Stimulated activated CD4-positive, alpha-beta T cell treated with anti-CD3 and anti-CD28 coated beads, Interleukin-1b, Interleukin-23, amount 100 ng/mL, for 24 hours (primary cell): ENCODE measurements at places on chromosomes 5 and 9.

- no peak for DNase-seq
Measured at GRCh38 chr5:168300326-168301182, 9.1 kb downstream of the WWC1 start.

- DNase-seq: no peak
Measured at GRCh38 chr9:36759976-36760375, 187.3 kb downstream of the MELK start.

DNA sequence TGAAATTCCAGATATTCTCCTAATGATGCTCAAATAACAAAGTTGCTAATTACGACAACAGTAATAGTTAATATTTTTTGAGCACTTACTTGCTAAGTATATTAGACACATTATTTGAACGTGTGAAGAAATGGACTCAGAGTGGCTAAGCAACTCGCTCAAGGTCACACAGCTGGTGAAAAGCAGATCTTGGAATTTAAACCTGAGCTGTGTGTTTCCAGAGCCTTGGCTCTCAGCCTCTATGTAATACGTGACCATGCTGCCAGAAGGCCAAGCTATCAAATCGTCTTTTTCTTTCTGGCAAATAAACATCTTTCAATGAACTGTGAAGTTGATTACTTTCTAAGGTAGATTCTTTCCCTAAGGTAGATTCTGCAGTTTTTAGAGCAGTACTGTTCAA lies 61.6 kb downstream of the KCTD16 start:
- no peak for DNase-seq

DNA sequence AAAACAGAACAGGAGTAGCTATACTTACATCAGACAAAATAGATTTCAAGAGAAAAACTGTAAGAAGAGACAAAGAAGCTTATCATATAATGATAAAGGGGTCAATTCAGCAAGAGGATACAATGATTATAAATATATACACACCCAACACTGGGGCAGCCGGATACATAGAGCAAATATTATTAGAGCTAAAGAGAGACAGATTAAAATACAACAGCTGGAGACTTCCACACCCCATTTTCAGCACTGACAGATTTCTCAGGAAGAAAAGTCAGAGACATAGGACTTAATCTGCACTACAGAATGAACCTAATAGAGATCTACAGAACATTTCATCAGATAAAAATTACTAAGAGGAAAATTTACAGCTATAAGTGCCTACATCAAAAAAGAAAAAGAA lies 35.7 kb downstream of the OXCT1 start:
- no peak for DNase-seq

- no peak for DNase-seq
Measured at GRCh38 chr5:92992073-92992472, 588.9 kb downstream of the NR2F1-AS1 start.

GRCh38 chr9:36969216-36969771 lies 64.8 kb downstream of the PAX5 start:
- DNase-seq: no peak

DNA sequence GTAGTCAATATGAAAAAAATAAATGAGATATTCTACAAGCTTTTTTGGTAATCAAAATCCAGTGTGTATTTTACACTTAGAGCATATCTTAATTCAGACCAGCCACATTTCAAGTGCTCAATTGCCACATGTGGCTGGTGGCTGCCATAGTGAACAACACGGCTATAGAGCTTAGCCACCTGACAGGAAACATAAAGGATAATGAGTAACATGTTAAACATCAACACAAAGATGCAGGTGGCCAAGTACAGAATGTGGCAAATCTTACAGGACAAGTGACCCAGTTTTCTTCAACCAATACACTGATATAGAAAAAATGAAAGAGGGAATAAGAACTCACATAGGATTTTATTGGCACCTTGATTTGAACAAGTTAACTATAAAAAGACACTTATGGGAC lies 61.4 kb downstream of the KIF24 start:
- no peak for DNase-seq

DNA sequence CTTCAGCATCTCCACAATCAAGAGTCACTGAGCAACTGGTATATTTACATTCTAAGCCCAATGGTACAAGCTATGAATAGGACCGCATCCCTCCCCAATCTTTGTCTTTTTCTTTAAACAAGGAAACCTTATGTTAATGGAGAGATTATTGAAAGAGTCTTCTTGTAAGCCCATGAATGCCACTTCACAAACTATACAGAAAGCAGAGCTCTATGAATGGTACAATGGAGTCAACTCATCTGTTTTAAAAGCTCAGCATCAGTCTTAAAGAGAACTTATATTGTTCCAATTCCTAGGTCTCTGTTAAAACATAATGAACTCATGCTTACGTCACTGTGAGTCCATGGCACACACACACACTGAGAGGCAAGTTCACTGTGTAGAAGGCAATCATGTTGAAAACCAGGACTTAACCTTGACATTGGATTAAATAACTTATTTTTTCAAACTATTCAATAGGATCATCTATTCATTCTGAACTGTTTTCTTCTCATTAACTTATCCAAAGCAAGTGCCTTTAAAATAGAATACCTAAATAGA lies 4.5 kb downstream of the NREP start:
- DNase-seq: no peak

DNA sequence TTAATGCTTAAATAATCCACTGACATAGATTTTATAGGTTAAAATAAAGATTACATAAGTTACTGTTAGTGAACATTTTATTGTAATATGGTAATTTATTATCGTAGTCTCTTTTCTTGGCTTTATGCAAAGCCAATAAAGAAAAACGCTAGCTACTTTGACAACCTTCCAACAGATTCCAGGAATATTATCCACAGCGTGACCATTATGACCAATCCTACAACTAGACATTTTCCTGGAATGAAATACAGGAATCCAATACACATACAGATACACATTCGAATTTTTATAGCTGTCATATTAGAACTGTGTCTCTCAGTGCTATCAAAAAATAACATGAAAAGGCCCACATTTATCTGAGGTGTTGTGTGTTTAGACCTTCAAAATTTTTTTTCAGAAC lies 13.1 kb downstream of the RPS23 start:
- no peak for DNase-seq

GRCh38 chr9:135992486-135993408 lies 31.6 kb upstream of the UBAC1 start:
- DNase-seq: no peak

- DNase-seq: no peak
Measured at GRCh38 chr9:15352306-15352705, 45.3 kb upstream of the TTC39B start.

- DNase-seq: peak; percentile 18
Measured at GRCh38 chr9:125189011-125189360, 617 bp downstream of the PPP6C start.

DNA sequence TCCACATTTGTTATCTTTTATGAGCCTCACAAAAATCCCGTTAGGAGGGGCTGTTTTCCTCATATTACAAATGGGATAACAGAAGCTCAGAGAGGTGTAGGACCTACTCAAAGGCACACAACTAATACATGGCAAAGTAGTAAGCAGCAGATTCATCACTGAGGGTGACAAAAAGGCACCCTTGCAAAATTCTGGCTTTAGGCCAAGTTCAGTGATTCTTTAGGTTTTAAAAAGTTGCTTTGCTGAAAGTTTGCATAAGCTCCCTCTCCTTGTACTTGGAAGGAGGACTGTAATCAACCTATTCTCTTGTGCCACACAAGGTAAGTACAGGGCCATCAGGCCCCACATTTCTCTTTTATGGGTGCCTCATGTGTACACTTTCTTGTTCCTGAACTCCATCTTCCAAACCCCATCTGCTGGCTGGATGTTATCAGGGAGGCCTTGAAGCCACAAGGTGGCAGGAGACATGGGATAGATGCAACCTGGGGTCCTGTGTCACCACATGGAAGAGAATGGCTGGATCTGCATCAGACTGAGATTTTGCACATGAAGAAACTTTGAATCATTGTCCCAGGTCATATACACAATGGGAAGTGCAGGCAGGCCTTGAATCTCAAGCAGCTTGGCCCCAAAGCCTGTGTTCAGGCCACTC lies 311.6 kb downstream of the MSX2 start:
- no peak for DNase-seq

GRCh38 chr9:131024978-131025868 lies 16.2 kb downstream of the LAMC3 start:
- no peak for DNase-seq

GRCh38 chr9:95495961-95496360 lies 20.8 kb downstream of the PTCH1 start:
- no peak for DNase-seq
